ENCODE measurements at places on chromosomes 12 and 14.

DNA sequence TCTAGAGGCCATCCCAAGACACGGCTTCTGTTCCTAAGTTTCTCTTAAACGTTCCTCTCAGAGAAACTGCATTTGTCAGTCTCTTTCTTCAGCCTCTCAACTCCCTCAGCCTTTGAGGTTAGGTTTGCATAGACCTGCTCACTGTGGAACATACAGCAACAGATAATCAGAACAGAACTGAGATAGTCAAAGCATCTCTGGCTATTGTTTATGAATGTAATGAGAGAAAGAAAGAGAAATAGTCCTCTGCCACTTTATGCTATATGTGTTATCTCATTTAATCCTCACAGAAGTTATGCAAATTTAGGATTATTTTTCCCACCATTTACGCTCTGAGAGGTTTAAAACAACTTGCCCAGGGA lies 190.6 kb downstream of the PHLDA1 start:
- no peak for DNase-seq

DNA sequence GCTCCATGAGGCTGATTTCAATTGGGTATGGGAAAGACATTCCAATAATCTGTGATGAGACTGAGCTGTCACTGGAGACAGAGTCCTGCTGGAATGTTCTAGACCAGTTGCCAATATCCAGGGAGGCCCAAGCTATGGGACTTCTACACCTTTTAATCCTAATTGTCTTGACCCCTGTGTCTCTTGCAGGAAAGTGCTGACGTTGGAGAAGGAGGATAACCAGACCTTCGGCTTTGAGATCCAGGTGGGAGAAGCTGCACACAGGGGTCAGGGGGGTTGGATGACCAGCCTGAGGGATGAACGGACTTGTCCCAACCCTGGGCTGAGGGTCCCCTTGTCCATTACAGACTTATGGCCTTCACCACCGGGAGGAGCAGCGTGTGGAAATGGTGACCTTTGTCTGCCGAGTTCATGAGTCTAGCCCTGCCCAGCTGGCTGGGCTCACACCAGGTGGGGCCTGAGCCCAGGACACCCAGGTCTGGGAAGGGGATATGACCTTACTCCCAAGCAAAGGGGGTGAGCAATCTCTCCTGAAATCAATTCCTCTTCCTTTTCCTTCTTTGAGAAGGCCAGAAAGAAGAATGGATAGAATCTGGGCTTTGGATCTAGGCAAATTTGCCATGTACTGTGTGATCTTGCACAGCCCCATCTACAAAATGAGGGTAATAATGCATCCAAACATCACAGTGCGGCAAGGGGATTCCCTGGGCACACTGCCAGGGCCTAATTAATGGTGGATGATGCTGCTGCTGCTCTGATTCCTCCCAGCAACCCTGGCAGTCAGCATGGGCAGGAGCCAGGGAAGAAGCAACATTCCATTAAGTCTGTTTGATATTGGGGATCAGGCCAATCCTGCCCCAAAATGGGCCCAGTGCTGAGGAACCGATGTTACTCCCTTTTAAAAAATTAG lies 4.2 kb downstream of the TAMALIN start:
- DNase-seq, result no peak

DNA sequence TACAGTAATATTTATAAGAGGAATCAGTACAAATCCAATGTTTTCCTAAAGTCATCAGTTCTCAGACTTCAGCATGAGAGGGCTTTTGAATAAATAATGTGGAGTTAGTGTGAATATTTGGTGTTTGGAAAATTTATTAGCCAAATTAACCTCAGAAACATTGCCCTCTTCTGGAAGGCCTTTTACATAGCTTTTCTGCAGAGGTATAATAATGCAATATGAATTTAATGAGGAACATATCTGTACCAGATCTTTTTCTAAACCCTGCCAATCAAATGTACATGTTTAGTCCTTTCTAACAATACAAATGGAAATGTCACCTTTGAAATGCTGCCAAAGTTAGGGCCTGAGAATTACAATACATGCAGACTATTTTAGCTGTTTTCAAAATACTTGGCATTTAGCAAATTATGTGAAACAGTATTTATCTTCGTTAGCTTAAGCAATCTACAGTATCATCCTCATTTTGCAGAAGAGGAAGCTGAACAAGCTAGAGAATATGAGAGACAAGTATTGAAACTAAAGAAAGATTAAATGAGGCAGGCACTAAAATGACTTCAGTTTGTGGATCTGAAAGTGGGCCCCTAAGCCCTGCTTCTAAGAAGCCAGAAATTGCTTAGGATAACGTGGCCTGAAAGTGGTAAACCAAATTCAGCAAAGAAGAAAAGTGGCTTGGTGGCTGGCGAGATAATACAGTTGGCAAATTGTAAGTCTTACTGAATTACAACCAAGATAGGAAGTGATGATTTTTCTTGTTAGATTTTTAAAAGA lies 60.4 kb upstream of the MANSC4 start:
- DNase-seq, result no peak

DNA sequence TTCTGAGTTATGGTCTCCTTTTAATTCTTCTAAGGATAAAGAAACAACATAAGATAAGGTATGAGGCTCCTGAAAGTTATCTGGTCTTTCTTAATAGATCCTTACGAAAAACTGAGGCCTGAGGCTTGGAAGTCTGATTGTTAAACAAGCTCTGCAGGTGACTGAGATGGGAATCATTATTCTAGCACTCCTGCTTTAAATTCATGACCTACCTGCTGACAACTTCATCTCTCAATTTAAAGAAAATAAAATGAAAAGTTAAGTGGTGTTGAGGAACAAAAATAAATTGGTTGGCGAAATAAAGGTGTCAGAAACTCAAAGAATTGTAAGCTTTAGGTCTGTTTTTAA lies 80.1 kb downstream of the FAR2 start:
- DNase-seq, result no peak

DNA sequence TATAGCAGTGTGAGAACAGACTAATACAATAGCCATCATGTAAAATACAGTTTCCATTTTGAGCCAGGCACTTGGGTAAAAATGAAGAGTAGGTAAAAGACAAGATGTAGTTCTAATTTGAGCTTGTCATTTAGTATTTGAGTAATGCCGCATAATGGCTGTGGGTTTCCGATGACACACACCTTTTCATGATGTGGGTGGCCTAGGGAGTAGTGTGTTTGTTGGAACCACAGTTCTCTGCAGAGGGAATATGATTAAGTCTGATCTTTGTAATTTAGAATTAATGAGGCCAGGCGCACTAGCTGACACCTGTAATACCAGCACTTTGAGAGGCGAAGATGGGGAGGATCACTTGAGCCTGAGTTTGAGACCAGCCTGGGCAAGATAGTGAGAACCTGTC lies 61.8 kb downstream of the RCOR1 start:
- peak; percentile 49 for DNase-seq

GRCh38 chr14:64158608-64159007 lies 135.6 kb downstream of the ESR2 start:
- no peak for DNase-seq

GRCh38 chr12:64036414-64036813 lies 185.7 kb downstream of the KICS2 start:
- DNase-seq, result no peak

DNA sequence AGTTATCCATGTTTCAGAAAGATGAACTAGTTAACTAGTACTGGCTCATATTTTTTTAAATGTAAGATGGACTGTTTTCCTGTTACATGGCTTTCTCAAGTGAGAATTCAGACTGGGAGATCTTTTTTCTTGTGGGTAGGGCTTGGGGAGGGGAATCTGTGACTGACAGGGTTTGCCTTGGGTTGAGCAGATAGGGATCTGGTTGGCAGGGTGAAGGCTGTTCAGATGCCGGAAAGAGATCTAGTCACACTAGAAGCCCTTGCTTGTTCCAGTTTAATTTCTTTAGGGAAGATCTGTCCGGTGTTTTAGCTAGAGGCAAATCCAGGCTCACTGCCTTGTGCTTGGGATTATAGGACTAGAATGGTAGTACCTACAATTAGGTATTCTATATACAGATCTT lies 63.2 kb downstream of the FBXO33 start:
- DNase-seq, result no peak

- no peak for DNase-seq
These were observed 34.9 kb downstream of the GABARAPL1 start for GRCh38 chr12:10247436-10248058.

GRCh38 chr12:7292300-7292699 lies 11.6 kb upstream of the ACSM4 start:
- DNase-seq, result no peak

DNA sequence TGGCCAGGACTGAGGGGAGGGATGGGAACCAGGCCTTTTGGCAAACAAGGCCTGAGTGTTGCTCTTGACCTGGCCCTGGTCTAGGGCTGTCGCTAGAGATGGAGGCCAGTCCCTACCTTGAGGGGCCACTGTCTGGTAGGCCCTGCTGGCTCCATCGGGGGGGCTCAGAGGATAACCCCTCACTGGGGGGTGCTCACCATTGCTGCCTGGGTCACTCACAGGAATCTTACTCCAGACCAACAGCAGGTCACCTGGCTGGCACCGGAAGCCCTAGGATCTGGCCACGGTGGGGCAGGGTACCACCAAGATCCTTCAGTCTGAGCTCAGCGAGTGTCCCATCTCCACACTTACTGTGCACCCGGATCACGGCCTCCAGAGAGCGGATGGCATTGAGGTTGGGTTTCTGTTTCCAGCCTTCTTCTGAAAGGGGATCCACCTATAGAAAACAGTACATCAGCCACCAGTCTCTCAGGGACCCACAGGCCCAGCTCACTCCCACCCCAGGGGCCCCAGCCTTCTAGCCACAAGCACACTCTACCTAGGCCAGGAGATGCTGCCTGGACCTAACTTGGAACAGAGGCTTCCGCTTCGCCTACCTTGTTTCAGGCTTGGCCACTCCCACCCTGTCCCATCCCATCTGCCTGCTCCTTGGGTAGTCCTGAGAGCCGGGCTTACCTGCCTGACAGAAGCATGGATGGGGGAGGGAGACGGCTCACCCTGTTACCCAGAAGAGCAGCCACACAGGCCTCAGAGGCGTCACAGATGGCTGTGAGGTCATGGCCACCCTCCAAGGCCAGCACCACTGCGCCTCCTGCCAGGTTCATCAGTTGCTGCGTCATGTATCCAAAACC lies 12.2 kb downstream of the SLC48A1 start:
- DNase-seq, result no peak

DNA sequence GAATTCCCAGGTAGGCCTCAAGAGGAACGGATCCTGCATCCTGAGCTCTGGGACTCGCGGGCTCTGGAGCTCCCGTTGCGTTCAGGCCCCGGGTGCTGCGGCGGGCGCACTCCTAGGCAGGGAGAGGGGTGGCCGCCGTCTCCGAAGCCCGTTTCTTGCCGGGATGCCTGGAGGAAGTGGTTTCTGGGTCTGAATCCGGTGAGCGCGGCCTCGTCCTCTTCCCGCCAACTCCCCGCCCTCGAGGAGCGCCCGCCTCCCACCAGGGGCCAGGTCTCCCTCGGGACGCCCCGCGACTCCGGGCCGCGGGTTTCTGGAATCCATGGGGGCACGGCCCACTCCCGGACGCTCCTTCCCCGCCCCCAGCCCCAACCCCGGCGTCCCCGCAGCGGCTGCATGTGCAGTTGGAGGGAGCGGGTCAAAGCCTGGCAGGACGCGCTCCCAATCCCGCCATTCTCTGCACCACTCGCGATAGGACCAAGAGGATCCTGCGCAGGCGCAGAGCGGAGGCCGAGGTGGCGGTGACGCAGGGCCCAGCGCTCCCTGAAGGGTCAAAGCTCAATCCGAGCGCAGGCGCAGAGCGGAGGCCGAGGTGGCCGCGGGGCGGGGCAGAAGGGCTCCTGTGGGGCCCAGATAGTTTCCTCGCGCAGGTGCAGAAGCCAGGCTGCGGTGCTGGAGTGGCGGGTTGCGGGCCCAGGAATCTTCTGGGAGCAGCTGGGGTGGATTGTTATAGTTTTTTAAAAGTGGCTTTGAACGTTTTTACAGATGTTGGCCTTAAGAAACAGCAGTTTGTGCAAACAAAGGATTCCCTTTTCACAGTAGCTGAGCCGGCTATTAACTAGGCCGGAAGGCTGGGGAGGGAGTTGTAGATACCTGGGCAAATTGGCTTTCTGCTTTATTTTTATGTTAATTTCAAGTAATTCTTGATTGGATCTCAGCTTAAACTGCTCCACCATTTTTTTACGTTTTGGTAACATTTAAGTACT lies 796.4 kb downstream of the AACS start:
- DNase-seq, result no peak

DNA sequence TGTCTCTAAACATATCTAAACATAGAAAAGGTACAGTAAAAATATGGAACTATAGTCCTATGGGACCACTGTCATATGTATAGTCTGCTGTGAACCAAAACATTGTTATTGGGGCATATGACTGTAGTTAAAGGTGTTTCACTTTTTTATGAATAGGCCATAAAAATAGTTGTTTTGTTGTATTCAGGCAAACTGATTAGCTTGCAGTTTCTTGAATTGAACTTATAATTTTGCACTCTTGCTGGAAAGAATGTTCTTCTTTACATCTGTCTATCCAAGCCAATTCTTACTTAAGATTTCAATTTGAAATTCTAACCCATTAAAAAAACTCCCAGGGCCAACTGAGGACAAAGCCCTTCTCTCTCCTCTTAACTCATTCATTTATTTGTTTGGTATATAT lies 234.1 kb downstream of the NOVA1 start:
- no peak for DNase-seq

DNA sequence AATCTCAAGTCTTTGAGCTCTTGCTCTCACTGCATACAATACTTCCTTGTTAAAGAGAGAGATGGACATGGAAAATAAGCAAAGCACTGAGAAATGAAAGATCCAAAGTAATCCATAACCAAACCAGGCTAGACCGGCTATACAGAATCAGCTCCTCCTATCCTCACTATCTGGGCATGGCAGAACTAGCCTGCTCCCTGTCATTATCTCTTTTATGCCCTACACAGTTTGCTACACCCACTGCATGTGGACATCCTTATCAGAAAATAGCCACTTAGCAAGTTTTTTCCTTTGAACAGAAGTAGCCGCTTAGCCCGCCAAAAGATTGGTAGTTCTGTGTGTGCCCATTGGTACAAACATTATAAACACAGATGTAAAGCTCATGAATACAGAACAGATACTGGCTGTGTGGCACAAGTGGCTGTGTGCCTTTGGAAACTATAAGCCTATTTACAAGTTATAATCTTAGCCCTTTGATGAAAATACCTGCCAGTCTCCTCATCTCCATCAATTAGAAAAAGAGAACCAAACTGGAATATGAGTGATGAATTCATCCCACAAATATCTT lies 34.7 kb downstream of the SPTB start:
- DNase-seq, result no peak

Data from stimulated activated CD4-positive, alpha-beta T cell treated with anti-CD3 and anti-CD28 coated beads, Interleukin-15, amount 100 ng/mL, for 24 hours (primary cell).